Breast epithelium (tissue), 4 donors: ENCODE measurements at places on chromosomes 1 and 21. TPM values are rescaled to one million over a fixed set of nuclear protein-coding genes. Genes with fewer than 3 reads are reported as not detected.

DNA sequence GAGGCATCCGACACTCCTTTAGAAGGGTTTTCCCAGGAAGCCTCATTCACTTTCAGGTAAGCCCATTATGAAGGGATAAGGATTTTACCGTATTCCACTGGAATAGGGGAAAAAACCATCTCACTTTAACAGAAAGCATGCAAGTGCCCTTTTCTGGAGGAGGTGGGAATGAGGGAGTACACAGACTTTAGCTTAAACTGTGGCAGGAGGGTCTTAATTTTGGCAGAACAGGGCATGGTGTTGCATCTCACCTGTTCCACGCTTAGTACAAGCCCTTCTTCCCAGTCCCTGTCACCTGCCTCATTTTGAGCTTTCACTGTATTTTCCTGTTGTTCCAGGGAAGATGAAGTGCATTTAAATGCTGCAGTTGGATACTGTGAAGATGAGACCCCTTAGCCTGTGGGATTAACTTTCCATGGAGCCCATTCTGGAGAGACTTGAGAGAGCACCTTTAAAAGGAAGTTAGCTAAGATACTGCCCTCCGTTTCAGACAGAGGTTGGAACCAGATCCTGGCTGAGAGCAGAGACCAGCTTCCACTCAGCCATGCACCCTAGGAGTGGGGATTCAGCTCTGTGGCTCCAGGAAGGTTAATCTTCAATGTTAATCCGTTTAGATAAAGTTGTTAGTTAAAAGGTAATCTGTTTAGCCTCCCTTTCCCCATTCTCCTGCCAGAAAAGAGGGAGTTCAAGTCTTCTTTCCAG lies 42.6 kb downstream of the PBX1 start:
- H3K4me1 ChIP-seq, result peaks cover 14% of the 10 kb centered on the region
- H3K36me3 ChIP-seq, result no peaks in the 10 kb centered on the region
- no peak overlapping the region for H3K4me3 ChIP-seq
- no peaks in the 10 kb centered on the region for H3K27me3 ChIP-seq

DNA sequence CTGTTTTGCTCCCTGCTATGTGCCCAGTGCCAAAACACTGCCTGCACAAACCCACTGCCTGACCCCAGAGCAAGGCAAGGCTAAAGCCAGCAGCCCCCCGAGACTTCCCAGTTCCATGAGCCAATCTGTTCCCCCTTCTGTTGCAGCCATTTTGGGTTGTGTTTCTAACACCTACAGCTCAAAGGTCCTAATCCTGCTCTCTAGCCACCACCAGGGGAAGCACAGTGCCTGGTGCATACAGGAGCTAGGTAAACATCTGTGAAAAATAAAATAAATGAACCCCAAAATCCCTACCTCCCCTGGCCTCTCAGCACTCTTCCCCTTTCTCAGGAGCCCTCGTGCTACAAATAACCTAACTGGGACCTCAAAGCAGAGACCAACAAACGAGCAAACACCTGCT lies 190.2 kb downstream of the MATN1 start:
- no peaks in the 10 kb centered on the region for H3K4me1 ChIP-seq
- no peaks in the 10 kb centered on the region for H3K36me3 ChIP-seq
- H3K27ac ChIP-seq, result no peak overlapping the region
- no peaks in the 10 kb centered on the region for H3K27me3 ChIP-seq
- H3K4me3 ChIP-seq, result no peak overlapping the region
- no peak for DNase-seq

GRCh38 chr1:231872461-231872910 lies 245.9 kb downstream of the DISC1 start:
- no peak overlapping the region for H3K4me3 ChIP-seq
- H3K27me3 ChIP-seq, result no peaks in the 10 kb centered on the region
- H3K4me1 ChIP-seq, result no peaks in the 10 kb centered on the region
- no peak for DNase-seq
- H3K36me3 ChIP-seq, result no peaks in the 10 kb centered on the region

CCDC190 gene
- not detected for total RNA-seq

MAP1LC3C gene
- total RNA-seq, result 7.2 TPM

DNA sequence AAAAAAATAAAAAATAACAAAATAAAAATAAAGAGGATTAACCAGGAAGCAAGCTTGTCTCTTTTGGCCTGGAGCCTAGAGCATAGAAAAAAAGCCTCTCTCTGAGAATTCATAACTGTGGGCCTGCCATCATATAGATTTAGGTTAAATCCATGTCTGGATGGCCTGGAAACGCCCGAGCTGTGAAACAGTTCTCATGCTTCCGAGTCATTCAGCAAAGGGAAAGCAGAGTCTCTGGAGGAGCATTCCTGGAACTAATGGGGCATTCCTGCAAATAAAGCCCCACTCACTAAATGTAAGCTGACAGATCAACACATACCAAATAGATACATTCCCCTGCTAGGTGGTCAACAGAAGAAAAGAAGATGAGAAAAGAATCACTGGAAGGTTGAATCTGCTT lies 75.8 kb upstream of the GNG4 start:
- no peak overlapping the region for H3K27ac ChIP-seq
- no peak overlapping the region for H3K4me3 ChIP-seq
- H3K36me3 ChIP-seq, result peaks cover 5% of the 10 kb centered on the region
- no peak for DNase-seq
- no peaks in the 10 kb centered on the region for H3K4me1 ChIP-seq
